Spleen (tissue), 13 donors: ENCODE measurements at places on chromosomes 5 and 9.
A peak's percentile ranks its signal among the peaks of the same experiment; 100 is the strongest.

GRCh38 chr9:6686396-6686795 is 40.9 kb upstream of the GLDC start:
- no peak for DNase-seq

- peak; percentile 58 for DNase-seq
Measured at GRCh38 chr5:2163940-2164490, 281.3 kb upstream of the IRX4 start.

DNA sequence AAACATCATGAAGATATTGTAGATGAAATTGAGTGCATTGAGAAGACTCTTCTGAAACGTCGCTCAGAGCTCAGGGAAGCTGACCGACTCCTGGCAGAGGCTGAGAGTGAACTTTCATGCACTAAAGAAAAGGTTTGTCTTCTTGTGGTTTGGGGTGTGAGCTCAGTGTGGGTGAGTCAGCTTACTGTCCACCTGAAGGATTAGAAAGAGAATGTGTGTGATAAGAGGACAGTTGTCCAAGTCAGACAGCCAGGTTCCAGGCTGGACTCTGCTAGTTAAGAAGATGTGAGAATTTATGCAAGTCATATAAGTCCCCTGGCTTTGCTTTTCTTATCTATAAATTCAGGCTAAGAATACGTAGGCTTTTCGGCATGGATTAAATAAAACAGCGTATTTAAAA is 46.9 kb downstream of the RAB14 start:
- no peak for DNase-seq

DNA sequence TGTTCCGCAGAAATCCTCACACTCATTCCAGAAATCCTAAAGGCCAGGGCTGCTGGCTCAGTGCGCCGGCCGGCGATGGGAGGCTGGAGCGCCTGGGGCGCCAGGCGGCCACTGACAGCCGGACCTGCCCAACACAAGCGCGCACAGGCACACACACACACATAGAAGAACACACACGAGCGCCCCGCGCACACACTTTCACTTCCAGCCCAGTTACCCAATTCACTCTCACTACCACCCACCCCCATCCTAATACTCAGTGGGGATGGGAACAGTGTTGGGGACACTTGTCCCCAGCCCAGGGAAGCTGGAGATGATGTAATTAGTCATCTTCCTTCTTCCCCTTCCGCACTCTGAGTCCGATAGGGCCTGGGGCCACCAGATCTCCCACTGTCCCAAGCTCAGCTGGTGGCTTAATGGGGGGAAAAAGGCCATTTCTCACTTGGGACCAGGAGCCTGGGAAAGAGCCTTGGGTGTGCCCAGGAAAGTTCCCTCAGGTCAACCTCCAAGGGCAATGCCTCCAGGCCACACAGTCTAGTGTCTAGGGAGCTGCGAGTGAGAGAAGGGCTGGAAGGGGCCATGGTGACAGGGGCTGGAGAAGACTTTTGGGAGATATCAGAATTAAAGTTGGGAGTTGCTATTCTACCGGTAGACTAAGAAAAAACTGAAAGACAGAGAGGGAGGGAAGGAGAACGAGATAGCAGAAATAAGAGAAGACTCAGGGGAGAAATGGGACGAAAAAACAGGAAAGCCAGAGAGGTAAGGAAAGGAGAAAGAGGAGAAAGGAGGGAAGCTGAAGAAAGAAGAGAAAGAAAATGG is 1.7 kb downstream of the EBF1 start:
- DNase-seq: peak; percentile 87

GRCh38 chr5:109455598-109456096 is 45.9 kb upstream of the PJA2 start:
- DNase-seq: no peak
